ENCODE measurements at places on chromosomes 3 and 15.

DNA sequence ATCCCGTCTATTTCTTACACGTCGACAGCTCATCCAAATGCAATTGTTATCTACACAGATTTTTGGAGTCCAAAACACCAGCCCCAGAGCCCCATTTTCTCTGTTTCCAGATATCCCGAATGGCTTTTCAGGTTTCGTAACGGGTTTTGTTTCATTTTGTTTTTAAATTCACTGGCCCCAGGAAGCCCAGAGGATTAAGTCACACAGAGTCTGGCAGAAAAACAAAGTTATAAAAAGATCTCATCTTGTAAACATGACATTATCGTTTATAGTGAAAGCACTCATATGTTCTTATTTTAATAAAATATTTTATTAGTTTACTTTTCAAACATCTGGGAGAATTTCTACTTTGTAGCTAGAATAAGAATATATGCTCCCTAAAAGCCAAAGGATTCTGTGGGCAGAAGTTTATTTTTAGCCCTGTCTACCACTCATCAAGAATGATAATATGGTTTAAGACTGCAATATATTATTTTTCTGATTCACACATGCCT, 149.3 kb upstream of the SLC2A2 start:
- peak; percentile 86 for DNase-seq

DNA sequence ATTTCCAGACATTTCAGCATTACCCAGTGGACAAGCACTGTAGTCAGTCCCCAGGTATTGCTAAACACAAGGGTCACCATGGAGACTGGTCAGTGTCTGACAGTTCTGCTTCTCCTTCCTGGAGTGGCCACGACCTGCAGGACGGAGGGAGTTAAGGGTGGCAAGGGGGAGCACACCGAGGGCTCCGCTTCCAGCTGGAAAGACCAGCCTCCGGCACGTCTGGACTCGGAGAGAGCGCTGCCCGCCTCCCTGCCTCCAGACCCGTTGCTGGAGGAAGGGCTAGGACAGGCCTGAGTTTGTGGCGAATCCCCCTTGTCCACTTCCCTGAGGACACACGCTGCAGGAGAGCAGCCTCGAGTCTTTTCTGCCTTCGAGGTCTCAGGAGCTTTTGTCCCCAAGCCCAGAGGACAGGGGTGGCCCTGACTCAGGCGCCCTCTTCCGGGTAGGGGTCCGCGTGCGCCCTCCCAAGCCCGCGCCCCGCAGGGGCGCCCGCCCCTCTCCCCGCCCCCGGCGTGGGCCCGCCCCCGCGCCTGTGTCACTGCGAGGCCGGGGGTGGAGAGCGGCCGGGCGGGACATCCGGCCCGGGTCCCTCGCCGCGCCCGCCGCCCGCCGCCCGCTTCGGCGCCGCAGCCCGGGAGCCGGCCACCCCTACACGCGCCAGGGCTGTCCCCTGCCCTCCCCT, at the start of gene CHST14:
Gene CHST14 (plus strand): TSS at position 562 of the 682 bp plus-strand sequence. CDS start 230 bp downstream, outside the sequence.
- peak; percentile 80 for DNase-seq

GRCh38 chr3:3705090-3705775, 94.0 kb upstream of the LRRN1 start:
- DNase-seq = no peak

- DNase-seq = no peak
Measured at GRCh38 chr3:33186524-33187367, 31.9 kb downstream of the SUSD5 start.

DNA sequence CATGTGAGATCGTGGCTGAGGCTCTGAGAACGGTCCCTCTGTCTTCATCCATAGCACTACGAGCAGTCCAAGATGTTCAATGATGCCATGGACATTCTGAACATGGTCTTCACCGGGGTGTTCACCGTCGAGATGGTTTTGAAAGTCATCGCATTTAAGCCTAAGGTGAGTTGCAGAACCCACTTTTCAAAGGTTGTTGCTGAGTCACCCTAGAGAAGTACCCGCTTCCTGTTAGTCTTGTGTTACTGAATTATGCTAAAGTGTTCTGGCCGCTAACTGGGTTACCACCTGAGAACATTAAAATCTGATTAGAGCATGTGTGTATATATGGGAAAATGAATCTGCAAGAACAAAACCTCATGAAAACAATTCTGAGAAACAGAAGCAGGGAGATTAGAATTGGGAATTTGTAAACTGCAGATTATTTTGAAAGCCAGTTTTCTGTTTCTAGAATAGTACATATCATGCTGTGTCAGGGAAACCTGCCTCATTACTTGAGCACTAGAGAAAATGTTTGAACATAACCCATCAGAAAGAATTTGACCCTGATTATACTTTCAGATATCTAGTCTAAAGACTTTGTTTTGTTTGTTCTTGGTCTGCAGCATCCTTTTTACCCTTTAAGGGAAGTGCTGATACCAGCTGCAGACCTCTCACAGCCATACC, 92.6 kb downstream of the CHDH start:
- DNase-seq = no peak

GRCh38 chr15:59137566-59137965, 32.6 kb downstream of the CCNB2 start:
- DNase-seq = no peak

DNA sequence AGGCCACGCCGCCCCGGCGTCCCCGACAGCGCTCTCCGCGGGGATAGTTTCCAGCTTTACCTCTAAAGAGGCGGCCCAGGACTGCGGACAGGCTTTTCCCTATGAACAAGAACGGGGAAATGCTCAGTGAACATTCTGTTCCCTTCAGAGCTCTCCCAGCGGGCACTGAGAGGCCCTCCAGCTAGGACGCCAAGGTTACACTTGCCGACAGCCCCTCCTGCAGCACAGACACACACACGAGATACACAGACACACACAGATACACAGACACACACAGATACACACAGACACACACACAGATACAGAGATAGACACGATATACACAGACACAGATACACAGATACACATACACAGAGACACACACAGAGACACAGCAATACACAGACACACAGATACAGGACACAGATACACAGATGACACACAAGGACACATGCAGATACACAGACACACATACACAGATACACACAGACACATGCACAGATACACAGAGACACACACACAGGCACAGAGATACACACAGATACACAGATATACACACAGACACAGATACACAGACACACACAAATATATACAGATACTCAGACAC, 533 bp upstream of the OCA2 start:
- DNase-seq = no peak

DNA sequence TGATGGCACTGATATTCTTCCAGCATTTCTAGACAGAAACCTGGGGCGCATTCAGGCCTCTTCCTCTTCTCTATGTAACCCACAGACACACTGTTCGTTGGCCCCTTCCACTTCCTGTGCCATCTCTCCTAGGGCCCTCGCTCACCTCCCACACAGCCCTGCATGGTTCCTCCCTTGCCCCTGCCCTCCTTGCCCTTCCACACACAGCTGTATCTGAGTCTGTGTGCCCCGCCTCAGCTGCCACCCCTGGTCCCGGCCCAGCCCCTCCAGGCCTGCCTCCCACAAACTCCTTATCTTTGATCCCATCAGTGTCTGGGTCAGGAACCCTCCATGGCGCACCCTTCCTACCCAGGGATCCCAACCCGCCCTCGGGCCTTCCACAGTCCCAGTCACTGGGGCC, 37.9 kb downstream of the RAB6B start:
- no peak for DNase-seq

DNA sequence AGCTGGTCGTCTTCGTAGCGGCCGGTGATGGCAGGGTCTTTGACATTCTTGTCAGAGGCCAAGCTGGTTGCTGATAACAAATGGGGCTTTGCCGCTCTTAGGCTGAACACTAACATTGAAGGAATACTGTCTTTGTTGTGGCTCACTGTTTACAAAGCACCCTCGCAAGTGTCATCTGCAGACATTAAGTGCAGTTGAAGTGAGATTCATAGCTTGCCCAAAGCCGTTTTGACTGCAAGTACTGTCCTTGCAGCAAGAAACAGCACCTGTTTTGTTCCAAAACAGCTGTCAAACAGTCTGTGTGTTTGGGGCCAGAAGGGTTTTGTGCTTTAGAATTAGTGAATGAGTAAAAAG, 568 bp downstream of the SENP2 start:
- no peak for DNase-seq

- DNase-seq = no peak
Measured at GRCh38 chr3:136122006-136122405, 74.1 kb downstream of the MSL2 start.

DNA sequence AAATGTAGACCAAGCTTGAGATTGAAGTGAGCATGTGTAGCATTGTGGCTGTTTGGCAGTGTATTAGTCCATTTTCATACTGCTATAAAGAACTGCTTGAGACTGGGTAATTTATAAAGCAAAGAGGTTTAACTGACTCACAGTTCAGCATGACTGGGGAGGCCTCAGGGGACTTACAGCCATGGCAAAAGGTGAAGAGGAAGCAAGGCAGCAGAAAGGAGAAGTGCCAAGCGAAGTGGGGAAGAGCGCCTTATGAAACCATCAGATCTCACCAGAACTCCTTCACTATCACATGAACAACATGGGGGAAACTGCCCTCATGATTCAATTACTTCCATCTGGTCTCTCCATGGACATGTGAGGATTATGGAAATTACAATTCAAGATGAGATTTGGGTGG, 8.6 kb upstream of the CERS3 start:
- DNase-seq = no peak

DNA sequence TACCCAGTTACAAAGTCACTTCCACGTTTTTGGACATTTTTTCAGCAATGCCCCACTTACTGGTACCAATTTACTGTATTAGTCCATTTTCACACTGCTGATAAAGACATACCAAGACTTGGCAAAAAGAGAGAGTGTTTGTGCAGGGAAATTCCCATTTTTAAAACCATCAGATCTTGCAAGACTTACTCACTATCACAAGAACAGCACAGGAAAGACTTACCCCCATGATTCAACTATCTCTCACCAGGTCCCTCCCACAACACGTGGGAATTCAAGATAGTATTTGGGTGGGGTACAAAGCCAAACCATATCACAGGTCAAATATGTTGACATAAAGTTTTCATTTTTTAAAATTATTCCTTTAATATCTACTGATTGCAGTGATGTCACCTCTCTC, 16.2 kb upstream of the ABI3BP start:
- DNase-seq = no peak

DNA sequence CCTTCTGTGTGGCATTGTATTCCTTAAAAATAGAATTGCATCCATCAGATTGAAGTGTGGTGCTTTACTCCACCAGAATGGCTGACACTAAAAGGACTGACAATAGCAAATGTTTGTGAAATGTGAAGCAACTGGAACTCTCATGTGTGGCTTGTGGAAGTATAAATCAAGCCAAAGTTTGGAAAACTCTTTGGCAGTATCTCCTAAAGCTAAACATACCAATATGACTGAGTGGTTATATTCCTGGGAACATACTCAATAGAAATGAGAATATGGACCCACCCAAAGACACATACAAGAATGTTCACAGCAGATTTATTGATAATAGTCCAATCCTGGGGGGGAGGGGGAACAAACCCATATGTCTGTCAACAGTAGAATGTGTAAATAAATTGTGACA, 87.1 kb downstream of the RARB start:
- no peak for DNase-seq

- DNase-seq = no peak
Measured at GRCh38 chr3:10234526-10235230, 13.6 kb upstream of the TATDN2 start.

DNA sequence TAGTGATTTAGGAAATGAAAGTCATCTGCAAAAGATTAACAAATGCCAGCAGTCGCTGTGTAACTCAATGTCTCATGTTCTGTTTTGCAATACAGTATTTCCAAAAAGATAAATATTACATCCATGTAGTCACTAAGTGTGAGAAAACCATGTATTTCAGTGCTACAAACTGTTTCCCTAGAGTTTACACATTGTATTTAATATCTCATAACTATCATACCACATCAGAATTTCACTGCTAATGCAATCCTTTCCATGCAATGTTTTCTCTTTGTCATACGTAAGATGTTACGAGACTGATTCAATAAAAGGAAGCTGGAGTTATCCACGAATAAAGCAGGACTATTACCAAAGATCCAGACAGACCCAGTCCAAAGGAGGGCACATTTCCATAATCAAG, 269.4 kb downstream of the GBE1 start:
- DNase-seq = peak; percentile 88

- DNase-seq = no peak
Measured at GRCh38 chr3:32078085-32078634, 28.3 kb upstream of the GPD1L start.

DNA sequence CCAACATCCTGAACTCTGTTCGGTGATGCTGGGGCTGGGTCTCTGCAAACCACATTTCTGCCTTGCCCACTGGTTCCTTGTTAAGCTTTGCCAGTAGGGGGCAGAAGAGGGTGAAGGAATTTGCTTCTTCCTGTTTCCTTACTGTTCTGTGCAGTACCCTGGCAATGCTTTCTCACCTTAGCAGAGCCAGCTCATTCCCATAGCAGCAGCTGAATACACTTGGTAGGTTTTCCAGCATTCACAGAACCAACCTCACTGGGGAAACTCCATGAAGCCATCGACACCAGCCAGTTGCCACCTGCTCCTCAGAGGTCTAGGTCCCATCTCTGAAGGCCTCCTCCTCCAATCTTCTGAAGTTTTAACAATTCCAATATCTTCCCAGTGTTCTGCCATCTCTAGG, 308.4 kb downstream of the PDCD6IP start:
- DNase-seq = peak; percentile 31

- DNase-seq = no peak
Measured at GRCh38 chr15:52246686-52247431, 48.7 kb downstream of the MYO5C start.

DNA sequence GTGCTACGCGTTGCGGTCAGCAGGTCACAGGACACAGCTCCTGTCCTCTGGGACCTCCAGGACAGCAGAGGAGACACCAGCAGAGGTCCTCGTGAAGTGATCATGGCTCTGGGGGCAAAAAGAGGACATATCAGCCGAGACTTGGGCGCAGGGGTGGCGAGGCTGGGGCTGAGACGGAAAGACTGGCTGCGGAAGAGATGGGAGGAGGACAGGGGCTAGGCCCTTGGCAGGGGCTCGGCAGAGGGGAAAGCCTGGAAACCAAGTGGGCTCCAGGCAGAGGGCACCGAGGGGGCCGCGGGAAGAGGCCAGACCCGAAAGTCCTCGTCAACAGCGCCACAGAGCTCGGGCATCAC, 4.9 kb upstream of the CFAP100 start:
- no peak for DNase-seq

GRCh38 chr3:135453326-135453725, 512.2 kb upstream of the PPP2R3A start:
- no peak for DNase-seq

GRCh38 chr15:33941279-33942063, 26.8 kb upstream of the CHRM5 start:
- DNase-seq = no peak

GRCh38 chr3:45513041-45513440, 81.5 kb upstream of the LIMD1 start:
- DNase-seq = no peak

DNA sequence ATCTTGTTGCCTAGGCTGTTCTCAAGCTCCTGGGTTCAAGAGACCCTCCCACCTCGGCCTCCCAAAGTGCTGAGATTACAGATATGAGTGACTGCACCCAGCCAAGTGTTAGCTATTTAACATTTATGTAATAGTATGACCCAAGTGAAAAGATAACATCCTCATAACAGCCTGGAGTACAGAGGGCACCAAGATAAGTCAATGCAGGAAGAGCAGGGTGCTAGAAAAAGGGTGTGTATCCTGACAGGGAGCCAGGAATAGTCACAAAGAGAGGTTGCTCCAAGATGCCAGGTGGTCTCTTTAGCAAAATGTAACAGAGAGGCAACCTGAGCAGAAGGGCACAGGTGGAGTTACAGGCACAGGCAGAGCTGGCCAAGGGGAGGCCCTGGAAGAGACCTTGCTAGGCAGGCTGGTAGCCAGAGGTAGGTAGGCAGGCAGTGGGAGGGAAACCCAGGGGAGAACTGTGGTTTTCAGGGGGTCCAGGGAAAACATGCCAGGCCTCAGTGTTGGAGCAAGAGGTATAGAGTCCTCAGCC, 277.4 kb downstream of the ERC2 start:
- no peak for DNase-seq

Data from adipocyte (in vitro differentiated cells).